ENCODE measurements at places on chromosomes 4 and X. TPM values are rescaled to one million over a fixed set of nuclear protein-coding genes. Genes with fewer than 3 reads are reported as not detected.

EGF gene
- 2.0 TPM for total RNA-seq

SYN1 gene
- total RNA-seq: not detected

RS1 gene
- total RNA-seq: not detected

CCDC120 gene
- not detected for total RNA-seq

C1QTNF7 gene
- total RNA-seq: not detected
